ENCODE measurements at places on chromosomes 6 and 20.

- no peak for DNase-seq
Observed at GRCh38 chr6:53664623-53665022, 933 bp downstream of the KLHL31 start.

DNA sequence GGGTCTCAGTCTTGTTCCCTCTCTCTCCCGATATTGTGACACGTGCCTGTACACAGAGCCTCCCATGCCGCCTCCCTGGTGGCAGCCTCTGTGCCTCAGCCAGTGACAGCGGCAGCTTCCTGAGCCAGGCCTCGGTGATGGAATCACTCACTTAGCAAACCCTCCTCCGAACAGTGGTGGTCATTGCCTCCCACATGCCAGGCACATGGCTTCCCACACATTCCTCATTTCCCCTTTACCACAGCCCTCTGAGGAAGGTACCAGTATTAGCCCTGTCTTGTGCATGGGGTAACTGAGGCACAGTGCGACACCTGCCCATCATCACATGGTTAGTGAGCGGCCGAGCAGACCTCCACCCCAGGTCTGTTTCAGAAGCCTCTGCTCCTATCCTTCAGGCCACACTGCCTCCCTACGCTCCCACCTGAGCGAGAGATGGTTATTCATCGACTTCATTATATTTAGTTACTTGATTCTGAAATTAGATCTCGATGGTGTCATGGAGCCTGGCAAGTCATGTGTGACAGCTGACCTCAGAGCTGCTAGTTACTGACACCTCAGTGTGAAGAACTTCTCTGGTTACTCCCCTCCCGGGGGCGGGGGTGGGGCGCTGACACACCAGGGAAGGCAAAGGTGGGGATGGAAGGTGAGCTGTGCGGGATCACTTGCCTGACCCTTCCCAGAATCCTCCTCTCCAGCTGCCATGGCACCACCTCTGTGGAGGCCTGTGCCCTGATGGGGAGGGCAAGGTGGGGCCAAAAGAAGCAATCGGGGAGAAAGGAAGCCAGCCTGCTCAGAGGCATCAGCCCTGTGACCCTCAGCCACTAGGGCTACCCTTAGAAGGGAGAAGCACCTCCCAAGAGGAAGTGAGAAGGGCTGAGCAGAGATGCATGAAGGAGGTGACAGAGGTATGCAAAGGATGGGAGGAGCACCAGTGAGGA, 17.9 kb downstream of the MDGA1 start:
- no peak for DNase-seq

- no peak for DNase-seq
Observed at GRCh38 chr6:110897433-110897832, 22.8 kb downstream of the AMD1 start.

- DNase-seq = no peak
Observed at GRCh38 chr6:56515081-56515905, 127.4 kb downstream of the DST start.

GRCh38 chr20:14360416-14360815, 23.0 kb upstream of the FLRT3 start:
- no peak for DNase-seq

DNA sequence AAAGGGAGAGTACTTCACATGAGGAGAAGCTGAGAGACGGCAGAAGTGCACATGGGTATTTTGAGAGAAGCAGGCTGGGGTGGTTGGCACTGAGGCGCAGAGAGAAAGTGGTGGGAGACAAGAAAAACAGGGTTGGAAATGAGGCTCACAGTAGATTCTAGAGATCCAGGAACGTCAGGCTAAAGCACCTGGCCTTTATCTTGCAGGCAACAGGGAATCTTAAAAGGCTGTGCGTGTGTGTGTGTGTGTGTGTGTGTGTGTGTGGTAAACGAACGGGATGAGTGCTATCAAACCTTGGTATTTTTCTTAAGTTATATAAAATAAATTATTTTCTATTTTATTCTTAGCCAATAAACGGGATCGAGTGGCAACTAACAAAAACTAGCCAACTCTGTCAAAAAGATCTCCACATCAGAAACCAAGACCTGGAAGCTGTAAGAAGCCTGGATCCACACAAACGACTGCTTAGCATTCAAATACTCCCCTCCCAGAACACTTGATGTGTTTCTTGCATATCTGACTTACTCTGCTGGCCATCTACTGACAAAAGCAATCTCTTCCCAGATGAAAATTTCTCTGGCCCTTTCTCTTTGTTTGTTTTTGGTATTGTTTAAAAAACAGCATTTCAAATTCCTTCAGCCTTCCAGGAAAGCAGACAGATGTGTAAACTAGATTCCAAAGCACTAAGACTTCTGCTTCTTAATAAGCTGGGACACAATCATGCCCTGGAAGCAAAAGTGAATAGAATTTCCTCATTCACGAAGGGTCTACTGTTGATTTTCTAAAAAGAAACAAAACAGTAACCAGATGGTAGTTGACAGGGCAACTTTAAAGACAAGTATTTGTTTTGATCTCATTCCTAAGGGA, 44.8 kb upstream of the FABP7 start:
- DNase-seq = no peak

DNA sequence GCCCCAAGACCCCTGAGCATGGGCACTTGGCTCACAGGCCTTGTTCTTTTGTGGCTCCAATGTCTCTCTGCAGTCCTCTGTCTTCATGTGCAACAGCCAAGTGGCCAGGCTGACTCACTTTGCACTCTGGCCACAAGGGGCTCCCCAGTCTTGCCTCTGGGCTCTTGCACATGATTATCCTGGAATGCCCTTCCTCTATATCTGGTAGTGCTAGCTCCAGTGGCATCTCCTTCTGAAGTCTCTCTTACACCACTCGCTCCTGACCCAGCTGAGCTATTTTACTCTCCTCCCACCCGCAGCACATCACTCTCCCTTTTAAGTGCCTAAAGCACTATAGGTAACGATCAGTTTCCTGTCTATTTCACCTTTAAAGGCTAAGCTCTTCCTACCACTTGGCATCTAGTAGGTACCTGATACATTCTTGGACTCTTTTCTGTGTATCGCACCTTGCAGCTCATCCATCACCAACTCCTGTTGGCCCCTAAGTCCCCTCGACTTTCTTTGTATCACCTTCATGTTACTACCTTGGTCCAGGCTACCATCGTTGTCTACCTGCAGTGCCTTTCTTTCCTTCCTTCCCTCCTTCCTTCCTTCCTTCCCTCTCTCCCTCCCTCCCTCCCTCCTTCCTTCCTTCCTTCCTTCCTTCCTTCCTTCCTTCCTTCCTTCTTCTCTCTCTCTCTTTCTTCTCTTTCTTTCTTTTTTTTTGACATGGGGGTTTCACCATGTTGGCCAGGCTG, 211.9 kb upstream of the RNF24 start:
- DNase-seq = no peak

DNA sequence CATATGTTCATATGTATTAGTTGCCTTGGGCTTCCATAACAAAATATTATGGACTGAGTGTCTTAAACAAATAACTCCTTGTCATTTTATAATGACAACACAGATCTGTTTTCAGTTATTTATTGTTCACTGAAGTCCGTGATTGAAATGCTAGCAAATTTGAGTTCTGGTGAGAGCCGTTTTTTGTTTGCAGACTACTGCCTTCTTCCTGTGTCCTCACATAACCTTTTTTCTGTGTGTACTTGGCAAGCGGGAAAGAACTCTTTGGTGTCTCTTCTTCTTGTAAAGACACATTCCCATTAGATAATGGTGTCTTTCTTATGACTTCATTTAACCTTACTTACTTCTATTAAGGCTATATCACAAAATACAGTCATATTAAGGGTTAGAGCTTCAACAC, 482.9 kb upstream of the EYS start:
- DNase-seq = no peak

Measured in CD4-positive, alpha-beta T cell (primary cell).